ENCODE measurements at places on chromosomes 2 and 18.

- no peak for DNase-seq
Observed at GRCh38 chr2:65367524-65367923, 64.9 kb downstream of the SPRED2 start.

DNA sequence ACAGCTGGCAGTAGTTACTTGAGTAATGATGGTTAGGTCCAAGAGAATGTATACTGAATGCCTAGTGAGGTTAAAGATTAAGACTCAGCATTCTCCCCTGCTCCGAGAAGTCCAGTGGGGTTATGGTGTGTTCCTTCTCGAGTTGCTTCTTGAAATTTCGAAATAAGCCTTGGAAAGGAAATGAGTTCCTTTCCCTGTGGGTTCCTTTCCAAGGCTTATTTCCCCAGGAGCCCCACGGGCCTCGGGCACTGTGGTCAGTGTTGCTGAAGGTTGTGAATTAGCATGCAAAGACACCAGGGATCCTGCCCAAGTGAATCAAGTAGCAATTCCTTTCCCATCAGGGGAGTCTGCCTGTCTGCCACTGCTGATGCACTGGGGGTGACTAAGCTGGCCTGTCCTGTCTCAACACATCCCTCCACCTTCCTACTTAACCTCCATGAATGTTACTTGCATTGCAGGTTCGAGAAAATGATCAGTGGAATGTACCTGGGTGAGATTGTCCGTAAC is 53.6 kb downstream of the HK2 start:
- DNase-seq: no peak

- no peak for DNase-seq
Observed at GRCh38 chr2:174445248-174445647, 41.6 kb downstream of the GPR155 start.

- DNase-seq: no peak
Observed at GRCh38 chr2:132374151-132374550, 42.5 kb upstream of the GPR39 start.

- no peak for DNase-seq
Observed at GRCh38 chr18:31658670-31659575, 25.5 kb downstream of the B4GALT6 start.

- no peak for DNase-seq
Observed at GRCh38 chr2:156908825-156909224, 348.7 kb upstream of the GALNT5 start.

DNA sequence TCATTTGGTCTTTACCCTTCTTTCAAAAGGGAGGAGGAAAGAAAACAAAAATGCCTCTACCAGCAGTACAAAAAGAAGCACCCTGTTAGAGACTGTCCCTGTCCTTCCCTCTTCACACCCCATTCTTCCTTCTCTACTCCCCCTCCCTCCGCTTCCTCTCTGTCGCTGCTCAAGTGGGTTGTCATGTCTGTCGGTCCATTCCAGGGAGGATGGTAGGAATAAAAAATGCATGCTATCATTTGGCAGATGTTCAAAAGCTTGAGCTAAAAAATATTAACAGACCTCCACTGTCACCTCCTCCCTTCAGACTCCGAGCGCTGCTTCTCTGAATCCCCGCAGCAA is 482.0 kb downstream of the BCL11A start:
- DNase-seq: no peak

- no peak for DNase-seq
Observed at GRCh38 chr2:25229279-25230197, 61.2 kb upstream of the POMC start.

DNA sequence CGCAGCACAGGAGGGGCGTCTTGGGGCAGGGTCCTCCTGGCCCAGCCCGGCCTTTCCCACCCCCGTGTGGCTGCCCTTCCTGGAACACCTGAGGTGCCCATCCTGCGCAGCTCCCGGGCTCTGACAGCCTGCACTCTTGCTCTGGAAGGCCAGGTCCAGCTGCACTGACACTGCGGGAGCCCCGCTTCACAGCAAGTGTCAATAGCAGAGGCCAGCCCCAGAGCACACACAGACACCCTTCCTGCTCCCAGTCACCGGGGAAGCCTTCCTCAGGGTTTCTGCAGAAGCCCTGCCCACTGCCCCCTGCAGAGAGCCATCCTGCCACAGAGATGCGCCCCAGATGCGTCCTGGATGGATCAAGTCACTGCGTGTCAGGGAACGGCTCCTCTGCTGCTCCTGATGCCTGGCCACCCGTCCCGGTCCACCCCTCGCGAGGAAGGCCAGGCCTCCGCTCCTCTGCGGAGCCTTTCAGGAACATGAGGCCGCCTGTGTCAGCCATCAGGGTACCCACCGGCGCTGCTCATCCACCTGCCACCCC is 519.2 kb upstream of the MYT1L start:
- DNase-seq: no peak
